ENCODE measurements at places on chromosomes 11 and 22. TPM values are rescaled to one million over a fixed set of nuclear protein-coding genes. Genes with fewer than 3 reads are reported as not detected.

GRCh38 chr11:115169251-115169650 lies 335.0 kb downstream of the CADM1 start:
- DNase-seq = no peak

DNA sequence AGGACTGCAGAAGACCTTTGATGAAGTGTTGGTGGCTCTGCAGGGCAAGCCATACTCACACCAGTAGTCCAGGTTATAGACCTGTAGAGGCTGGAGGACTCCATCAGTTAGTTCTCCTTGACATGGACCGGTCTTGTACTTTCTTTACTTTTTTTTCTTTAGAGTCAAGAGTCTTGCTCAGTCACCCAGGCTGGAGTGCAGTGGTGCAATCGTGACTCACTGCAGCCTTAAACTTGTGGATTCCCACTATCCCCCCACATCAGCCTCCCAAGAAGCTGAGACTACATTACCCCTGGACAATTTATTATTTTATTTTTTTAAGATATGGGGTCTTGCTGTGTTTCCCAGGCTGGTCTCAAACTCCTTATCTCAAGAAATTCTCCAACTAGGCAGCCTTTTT lies 49.6 kb upstream of the E2F8 start:
- DNase-seq = no peak

DNA sequence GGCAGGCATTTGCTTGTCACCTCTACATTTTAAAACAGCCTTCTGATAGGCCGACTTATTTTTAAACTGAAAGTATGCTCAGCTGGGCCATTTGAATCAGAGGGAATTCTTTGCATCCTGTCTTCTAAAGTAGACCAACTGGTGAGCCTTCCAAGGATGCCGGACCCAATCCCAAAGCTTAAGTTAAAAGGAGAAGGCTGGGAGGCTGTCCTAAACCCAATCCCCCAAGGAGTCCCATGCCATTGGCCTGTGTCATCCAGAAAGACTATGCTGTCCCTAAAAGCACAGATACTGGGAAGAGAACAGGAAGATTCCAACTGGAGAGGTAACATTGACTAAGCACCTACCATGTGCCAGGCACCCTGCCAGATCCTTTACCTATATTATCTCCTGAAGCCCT lies 18.0 kb downstream of the TENM4 start:
- DNase-seq = no peak

Gene NXPE2
- total RNA-seq = not detected

- DNase-seq = no peak
These were observed 93.8 kb upstream of the FGF3 start for GRCh38 chr11:69912911-69913451.

Gene PARVA
- 17.0 TPM for total RNA-seq

DNA sequence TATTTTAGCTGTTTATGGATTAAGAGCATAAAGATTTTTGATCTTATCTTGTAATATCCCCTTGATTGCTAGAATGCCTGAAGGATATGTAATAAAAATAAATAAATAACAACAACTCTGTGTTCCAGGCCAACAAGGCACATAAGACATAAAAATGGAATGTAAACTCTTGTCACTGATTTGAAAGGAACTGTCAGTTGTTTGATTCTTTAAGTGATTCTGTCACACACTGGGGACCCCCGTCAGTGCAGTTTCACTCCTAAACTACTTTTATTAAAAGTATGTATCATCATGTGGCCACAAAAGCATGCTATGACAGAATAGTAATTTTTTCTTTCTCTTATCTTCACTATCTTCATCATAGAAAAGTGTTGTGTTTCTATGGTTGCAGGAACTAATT lies 572.4 kb downstream of the CNTN5 start:
- DNase-seq = no peak

DNA sequence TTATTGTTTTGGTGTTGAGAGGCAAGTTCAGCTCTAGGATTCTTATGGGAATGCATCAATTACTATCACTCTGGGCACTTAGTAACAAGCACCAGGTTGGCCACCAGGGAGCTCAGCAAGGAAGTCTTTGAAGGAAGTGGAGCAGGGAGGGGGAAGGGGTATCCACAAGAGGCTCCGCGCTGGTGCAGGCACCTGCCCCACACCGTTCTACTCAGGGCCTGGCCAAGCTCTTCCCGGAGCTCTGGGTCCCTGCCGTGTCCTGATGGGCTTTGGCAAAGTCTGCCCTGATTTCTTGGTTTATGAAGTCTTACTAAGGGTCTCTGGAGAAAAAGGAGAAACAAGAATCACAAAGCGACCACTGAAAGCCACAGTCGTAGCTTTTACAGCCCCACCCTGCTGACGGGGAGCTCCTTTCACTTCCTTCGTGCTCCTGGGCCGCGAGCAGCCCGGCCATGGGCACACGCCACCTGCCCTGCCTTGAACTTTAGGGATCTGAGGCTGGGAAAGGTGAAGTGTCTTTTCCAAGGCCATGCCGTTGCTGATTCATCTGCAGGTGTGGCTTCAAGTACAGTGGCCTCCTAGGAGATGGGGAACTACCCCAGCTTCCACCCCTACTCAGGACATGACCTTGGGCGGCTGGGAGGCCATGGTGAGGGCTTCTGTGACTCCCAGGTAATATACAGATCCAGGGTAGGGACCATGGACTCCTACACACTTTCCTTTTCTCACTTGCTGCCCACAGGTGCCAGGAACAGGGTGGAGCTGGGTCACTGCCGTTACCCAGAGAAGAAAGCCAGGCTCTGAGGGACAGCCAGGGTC lies 15.9 kb upstream of the LRRC32 start:
- DNase-seq = no peak

GRCh38 chr11:108713076-108713790 lies 48.4 kb downstream of the DDX10 start:
- peak; percentile 27 for DNase-seq

- peak; percentile 87 for DNase-seq
These were observed 35.0 kb upstream of the OR6M1 start for GRCh38 chr11:123841174-123841573.

GRCh38 chr11:126438272-126438671 lies 82.8 kb downstream of the ST3GAL4 start:
- no peak for DNase-seq

DNA sequence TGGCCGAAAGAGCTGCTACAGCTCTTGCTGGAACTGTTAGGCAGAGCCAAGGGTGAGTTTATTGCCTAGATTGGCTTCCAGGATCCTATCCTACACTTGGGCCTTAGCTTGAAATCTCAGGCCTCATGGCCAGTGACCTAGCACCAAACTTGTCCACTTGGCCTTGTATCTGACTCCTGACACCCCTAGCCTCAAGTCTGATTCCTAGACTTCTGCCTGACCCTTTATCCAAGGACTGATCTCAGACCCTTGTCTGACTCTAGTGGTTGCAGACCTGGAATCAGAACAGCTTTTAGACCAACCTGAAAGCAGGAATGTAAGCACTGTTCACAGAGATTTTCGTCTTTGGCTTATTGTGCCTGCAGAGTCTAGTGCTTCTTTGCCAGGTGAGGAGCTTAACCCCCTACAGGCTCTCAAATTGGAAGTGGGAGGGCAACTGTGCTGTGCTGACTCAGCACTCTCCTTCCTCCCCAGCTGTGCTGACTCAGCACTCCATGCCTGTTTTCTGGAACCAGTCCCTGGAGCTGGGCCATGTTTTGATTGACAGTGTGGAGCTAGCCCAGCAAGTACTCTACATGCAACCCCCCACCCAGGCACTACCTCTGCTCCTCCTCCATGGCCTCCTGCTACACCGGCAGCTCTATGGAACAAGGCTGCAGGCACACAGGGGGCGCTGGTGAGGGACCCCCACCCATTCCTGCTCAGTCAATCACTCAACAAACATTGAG lies 35.1 kb downstream of the RRP8 start:
- peak; percentile 84 for DNase-seq

Gene PRAME
- not detected for total RNA-seq

DNA sequence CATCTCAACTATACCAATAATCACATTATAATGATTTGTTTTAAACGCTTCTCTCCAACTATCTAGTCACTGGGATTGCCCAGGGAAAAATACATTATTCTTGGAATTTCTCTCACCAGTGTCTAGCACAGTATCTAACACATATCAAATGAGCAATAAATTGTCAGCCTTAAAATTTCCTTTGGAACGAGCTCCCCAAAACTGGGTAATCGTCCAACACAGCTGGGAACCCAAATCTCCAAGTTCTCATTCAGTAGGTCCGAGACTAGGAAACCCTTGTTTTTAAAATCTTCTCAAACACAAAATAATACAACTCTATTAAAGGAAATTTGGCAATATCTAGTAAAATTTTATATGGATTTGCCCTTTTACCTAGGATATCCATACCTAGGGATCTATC lies 327.8 kb upstream of the ARHGAP42 start:
- no peak for DNase-seq

Gene HPX
- total RNA-seq = not detected

GRCh38 chr11:74710281-74710938 lies 20.8 kb downstream of the CHRDL2 start:
- DNase-seq = no peak

DNA sequence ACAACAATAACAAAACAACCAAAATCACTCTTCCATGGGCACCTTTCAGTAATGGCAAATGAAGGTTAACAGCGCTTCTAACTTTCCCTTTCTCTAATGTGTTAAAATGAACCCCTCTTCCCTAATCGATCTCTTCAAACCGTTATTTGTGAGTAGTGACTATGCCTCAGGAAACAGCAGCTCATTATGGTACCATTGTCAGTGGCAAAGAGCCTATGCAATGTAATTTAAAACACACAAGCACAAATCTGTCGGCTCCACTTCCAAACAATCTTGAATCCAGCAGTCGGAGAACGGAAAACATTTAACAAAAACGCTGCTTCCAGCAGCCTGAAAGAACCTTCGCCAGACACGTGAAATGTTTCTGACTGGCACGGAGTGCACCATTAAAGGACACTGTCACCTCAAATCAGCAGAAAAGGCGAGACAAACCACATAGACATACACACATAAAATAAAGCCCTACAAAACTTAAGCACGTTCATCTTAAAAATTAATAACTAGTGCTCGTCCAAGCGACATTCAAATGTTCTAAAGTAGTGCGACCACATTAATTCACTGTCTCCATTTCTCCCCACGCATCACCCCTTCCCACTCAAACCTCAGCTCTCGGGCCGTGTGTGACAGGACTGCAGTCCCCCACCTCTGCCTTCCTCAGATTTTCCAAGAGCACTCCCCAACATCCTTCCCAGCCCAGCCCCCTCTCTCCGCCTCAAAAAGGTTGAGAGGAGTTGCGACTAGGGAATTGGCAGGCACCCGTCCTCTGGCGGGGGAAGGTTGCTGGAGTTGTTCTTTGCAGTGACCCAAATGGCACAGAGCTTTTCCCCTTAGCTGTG lies 748 bp downstream of the RAB30 start:
- DNase-seq = peak; percentile 30

Gene APOL5
- not detected for total RNA-seq

DNA sequence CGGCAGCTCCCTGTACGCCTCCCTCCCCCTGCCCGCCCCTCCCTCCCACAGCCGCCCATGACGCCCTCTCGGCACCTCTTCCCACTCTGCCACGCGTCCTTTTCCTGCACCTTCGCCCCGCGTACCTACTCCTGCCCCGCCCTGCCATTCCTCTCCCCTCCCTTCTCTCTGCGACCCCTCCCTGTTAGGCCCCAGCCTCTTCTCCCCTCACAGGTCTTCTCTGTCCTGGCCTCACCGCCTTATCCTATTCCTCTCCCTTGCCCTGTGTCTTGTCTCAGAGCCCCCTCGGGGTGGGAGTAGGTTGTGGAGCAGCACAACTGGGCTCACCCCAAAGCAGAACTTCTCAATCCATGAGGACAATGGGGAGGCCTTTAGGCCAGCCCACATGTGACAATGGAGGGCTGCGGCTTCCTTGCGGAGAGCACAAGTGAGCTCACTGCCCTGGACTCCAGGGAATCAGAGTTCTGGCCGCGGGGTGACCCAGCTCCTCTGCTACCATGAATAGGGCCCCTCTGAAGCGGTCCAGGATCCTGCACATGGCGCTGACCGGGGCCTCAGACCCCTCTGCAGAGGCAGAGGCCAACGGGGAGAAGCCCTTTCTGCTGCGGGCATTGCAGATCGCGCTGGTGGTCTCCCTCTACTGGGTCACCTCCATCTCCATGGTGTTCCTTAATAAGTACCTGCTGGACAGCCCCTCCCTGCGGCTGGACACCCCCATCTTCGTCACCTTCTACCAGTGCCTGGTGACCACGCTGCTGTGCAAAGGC lies 539 bp downstream of the SLC35C1 start:
- DNase-seq = peak; percentile 66

GRCh38 chr22:23583836-23584235 lies 3.7 kb upstream of the IGLL1 start:
- no peak for DNase-seq

GRCh38 chr11:110069158-110069737 lies 23.9 kb upstream of the ZC3H12C start:
- peak; percentile 99 for DNase-seq

Gene OR4X1
- not detected for total RNA-seq

GRCh38 chr11:4704054-4704789 lies at the start of gene MMP26:
Gene MMP26, plus strand, starts transcription at chr11:4704784.
- DNase-seq = no peak

DNA sequence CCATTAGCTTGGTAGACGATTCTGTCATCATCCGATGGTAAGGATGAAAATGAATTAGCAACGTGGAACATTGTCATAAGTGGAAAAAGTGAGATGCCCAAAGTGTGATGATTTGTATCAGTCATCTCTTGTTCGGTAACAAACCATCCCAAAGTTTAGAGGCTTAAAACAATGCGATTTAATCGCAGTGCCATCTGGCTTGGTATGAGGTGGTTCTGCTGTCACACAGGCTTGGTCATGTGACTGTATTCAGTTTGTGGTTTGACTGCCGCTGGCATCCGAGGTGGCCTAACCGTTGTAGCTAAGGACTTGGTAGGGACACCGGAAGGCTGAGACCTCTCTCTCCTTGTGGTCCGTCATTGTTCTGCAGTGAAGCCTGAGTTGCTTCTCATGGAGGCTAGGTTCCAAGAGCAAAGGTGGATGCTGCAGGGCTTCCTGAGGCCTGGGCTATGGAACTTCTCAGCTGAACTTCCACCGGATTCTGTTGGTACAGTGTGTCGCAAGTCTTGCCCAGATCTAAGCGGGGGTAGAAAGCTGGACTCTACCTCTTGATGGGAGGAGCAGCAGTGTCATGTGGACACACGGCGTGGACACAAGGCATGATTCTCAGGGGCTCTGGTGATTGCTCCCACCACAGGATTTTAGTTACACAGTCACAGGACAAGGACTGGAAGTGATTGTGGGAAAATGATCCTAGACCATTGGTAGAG lies 36.3 kb downstream of the BCR start:
- DNase-seq = no peak

GRCh38 chr11:110297076-110297725 lies 787 bp upstream of the RDX start:
- DNase-seq = peak; percentile 12

- DNase-seq = no peak
These were observed 45.5 kb upstream of the THY1 start for GRCh38 chr11:119468511-119468910.

- peak; percentile 89 for DNase-seq
These were observed 6.0 kb upstream of the CCDC188 start for GRCh38 chr22:20156611-20157429.

- peak; percentile 76 for DNase-seq
These were observed 32.1 kb upstream of the DGKZ start for GRCh38 chr11:46315033-46315738.

Gene KRTAP5-11
- total RNA-seq = not detected

Gene ST13
- 180 TPM for total RNA-seq

- DNase-seq = no peak
These were observed 77.4 kb downstream of the NARS2 start for GRCh38 chr11:78497293-78497692.

Gene ZC3H7B
- 53.6 TPM for total RNA-seq

- DNase-seq = no peak
These were observed 10.4 kb upstream of the FXYD2 start for GRCh38 chr11:117834838-117835443.
